ENCODE measurements at places on chromosomes 11 and 22. TPM values are rescaled to one million over a fixed set of nuclear protein-coding genes. Genes with fewer than 3 reads are reported as not detected.

DNA sequence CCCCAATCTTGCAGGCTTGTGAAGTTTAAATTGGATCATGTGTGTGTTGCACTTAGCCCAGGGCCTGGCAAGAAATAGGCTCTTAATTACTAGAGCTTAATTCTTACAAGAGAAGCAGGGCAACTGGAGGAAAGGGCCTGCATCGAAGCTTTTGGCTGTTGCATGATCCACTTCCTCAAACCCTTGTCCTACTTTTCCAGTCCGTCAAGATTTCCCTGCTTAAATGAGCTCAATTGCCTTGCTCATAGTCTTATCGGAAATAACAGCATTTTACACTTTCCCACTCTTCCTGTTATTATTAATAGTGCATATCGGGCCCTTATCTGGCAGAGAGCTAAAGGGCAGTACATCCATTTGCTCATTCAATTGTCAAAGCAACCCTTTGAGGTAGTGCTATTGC is 18.1 kb downstream of the DTX4 start:
- no peak for DNase-seq
- peak overlapping the region; percentile 46 for H3K27ac ChIP-seq
- H3K4me3 ChIP-seq = no peak overlapping the region
- peaks cover 48% of the 10 kb centered on the region for H3K36me3 ChIP-seq
- peaks cover 59% of the 10 kb centered on the region for H3K4me1 ChIP-seq

The CCDC87 gene
- 0.50 TPM for total RNA-seq

The SAA2 gene
- total RNA-seq = 24.7 TPM

- no peaks in the 10 kb centered on the region for H3K27me3 ChIP-seq
- no peak overlapping the region for H3K4me3 ChIP-seq
- no peaks in the 10 kb centered on the region for H3K4me1 ChIP-seq
- no peak for DNase-seq
- no peaks in the 10 kb centered on the region for H3K36me3 ChIP-seq
Observed at GRCh38 chr11:133508468-133508867, 23.8 kb downstream of the OPCML start.

DNA sequence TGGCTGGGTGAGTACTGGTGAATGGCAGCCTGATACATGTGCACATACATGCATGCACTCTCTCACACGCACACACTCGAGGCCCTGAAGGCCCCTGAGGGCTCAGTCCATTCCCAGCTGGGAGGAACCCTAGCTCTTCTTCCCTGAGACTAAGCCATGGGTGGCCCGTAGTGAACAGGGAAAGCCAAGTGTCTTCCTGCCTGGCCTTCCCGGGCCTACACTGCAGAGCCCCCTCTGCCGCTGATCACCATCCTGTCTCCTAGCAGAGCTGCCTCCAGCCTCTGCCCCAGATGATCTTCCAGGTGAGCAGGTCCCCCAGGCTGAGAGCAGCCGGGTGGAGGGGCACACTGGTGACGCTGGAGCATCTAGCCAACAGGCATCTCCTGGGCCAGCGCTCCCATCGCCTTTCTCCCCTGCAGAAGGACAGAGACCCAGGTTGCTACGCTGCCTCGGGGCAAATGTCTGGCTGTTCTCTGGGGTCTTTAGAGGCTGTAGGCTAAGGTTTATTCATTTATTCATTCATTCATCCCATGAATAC is 57.3 kb downstream of the CD82 start:
- H3K36me3 ChIP-seq = peaks cover 20% of the 10 kb centered on the region
- H3K27ac ChIP-seq = peak overlapping the region; percentile 27

- no peaks in the 10 kb centered on the region for H3K36me3 ChIP-seq
- H3K27ac ChIP-seq = no peak overlapping the region
- DNase-seq = peak; percentile 76
- H3K4me1 ChIP-seq = no peaks in the 10 kb centered on the region
Observed at GRCh38 chr22:35023692-35024363, 42.1 kb upstream of the ISX start.

The MUC6 gene
- 0.09 TPM for total RNA-seq

DNA sequence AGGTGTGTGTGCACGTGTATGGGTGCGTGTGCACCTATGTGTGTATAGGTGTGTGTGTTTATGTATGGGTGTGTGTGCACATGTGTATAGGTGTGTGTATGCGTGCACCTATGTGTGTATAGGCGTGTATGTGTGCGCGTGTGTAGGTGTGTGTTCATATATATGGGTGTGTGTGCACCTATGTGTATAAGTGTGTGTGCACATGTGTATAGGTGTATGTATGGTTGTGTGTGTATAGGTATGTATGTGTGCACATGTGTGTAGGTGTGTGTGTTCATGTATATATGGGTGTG is 26.9 kb downstream of the KCNQ1 start:
- no peak for DNase-seq
- peaks cover 4% of the 10 kb centered on the region for H3K4me1 ChIP-seq
- no peaks in the 10 kb centered on the region for H3K27me3 ChIP-seq
- no peaks in the 10 kb centered on the region for H3K36me3 ChIP-seq
- no peak overlapping the region for H3K4me3 ChIP-seq

The OR52I2 gene
- total RNA-seq = not detected

The ART1 gene
- total RNA-seq = 1.0 TPM
